ENCODE measurements at places on chromosomes 1 and 21.

DNA sequence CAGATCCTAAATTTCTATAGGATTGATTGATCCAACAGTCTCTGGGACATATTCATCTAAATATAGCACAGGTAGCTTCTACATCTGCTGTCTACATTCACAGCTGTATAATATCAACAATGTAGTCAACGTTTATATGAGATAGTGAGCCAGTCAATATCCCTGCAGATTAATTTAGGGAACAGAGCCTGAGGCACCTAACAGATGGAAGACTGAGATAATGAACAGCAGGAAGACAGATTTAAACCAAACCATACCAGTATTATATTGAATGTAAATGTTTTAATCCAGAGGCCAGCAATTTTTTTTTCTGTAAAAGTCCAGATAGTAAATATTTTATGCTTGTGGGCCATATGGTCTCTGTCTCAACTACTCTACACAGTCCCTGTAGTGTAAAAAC, 2072.4 kb downstream of the MRPL39 start:
- no peak for DNase-seq

DNA sequence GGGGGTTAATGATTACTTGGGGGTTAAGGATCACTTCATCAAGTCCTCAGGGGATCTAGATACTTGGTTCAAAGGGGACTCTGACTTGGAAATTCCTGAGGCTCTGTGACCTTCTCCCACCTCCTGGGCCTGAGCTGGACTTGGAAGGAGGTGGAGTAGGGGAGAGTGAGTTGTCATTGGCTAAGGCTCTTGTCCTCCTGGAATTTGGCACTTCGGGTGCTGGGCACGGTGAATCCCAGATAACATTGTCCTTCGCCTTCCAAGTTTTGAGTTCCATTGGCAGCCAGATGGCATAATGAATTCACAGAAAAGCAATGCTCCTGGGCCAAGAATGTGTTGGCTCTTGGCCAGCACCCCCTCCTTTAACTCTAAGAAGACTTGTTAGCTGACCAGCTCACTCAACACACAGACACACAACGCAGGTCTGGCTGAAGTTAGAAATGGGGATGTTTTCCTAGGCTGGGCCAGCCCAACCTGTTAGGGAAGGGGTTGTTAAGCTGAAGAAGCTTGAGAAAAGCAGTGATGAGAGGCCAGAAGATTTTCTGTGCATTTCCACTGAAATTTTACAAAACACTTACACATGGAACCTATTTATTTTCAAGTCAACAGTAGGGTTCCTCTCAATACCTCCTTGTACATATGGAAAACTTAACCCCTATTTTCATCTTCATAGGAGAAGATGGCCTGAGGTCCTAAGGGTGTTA, 29.7 kb downstream of the SLC26A9 start:
- no peak for DNase-seq

DNA sequence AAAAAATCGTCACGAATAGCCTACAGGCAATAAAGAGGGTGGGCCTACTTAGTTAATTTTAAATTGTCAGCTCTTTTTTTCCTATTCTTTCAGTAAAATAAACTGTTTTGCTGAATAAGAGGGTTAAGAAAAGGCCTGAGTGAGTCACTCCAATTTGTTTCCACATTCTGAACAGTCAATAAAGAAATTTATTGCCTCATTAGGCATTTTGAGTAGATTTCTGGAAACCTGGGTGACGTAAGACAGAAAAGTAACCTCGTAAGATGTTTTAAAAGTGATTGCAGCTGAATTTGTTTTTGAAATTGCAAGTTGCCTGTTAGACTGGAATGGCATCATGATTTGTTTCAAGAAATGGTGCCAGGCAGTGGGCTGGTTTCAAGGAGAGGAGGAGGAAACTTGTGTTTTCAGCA, 439.3 kb downstream of the USP25 start:
- DNase-seq = no peak

DNA sequence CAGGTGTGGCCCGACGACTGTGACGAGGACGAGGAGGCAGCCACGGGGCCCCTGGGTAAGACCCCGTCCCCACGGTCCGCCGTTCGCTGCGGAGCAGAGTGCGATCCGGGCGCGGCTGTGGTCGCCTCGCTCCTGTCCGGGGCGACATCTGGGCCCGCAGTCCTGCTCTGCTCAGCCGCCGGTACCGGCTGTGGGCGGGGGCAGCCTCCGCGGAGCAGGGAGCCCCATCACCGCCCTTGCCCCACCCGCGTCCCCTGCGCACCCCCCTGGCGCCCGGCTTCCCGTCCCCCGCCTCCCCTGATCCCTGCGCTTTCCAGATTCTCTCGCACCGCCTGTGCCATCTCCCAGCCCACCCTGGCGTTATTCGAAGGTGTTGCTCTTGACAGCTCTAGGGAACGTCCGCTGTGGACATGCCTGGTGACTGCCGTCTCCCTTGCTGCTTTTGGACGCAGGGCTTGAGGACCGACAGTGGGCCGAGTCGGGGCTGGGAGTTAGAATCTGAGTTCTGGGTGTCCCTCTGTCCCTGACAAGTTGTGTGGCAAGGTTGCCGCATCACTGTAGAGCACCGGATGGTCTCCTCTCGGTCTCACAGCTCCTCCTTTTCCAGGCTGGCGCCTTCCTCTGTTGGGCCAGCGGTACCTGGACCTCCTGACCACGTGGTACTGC, 596 bp downstream of the TOR3A start:
- DNase-seq = no peak

DNA sequence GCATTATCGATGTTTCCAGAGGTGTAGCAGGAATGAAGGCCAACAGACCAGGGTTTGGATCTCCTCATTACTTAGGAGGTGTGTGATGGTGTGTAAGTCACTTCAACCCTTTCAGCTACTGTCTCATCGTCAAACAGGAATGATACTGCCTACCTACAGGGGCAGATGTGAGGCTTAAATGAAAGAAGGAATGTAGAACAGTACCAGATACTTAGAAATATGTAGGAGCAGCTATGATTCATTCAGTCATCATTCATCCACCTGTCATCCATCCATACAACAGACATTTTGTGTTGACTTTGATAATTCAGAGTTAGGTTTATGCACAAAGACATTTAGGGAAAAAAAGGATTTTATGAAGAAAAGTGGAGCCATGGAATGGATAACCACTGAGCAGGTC, 486.9 kb upstream of the DAB1 start:
- DNase-seq = no peak

GRCh38 chr1:160795951-160796383, at the start of gene LY9:
TSS of gene LY9 (plus strand) at chr1:160796174. CDS start at chr1:160796188, 14 bp downstream.
- DNase-seq = peak; percentile 64

GRCh38 chr1:20634594-20635084, 1.4 kb downstream of the PINK1 start:
- DNase-seq = no peak

- no peak for DNase-seq
These were observed 41.1 kb downstream of the PRKAA2 start for GRCh38 chr1:56686169-56686568.

- no peak for DNase-seq
These were observed 21.3 kb downstream of the PDE4B start for GRCh38 chr1:65813956-65814355.

GRCh38 chr1:24319312-24319863, at the start of gene GRHL3:
TSS of gene GRHL3 (plus strand) at chr1:24319357. CDS start at chr1:24319552, 195 bp downstream.
- DNase-seq = no peak

DNA sequence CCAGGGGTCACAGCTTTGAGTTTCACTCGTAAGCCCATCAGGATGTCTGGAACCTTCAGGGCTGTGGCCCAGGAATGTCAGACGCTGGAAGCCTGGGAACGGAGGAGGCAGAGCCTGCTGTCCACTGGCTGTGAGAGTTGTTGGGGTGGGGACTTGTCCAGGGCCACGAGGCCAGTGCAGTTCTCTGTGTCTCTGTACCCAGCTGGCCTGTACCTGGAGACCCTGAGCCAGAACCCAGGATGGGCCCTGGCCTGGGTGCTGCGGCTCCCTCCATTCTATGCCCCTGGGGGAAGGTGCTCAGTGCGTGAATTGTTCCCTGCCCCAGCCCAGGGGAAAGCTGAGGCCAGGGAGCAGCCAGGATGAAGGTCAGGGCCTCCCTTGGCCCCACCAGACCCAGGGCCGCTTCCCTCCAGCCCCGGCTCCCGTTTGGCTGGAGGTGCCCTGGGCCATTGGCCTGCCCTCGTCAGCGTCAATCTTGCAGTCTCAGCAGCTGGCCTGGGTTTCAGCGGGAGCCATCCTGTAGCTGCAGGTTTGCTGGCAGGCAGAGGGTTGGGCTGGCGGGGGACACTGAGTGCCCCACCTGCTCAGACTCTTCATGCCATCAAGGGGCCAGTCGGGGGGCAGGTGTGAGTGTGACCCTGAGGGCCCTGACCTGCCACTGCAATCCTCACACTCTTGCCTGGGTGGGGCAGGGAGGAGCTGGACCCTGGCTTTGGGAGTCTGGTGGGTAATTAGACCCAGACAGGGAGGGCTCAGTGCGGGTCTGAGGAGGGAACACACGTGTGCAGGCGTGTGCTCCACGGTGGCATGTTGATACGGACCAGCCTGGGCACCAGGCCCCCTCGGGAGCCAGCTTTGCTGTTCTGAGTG, 724 bp upstream of the CALML6 start:
- DNase-seq = no peak

DNA sequence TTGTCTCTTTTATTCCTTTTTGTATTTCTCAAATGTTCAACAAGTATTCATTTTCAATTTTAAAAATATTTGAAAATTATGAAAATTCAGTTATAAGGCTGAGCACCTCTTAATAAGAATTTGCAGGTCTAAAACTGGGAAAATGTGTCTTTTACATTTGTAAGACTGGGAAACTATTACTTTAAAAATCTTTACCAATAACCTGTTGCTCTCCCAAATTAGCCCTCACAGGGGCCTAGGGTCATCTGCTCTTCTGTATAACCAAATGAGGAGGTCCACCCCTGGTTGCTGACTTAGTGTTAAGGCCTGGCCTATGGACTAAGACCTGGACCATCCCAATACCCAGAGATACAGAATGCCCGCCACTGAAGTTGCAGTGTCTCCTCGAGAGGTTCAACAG, 280.5 kb downstream of the PLPP3 start:
- no peak for DNase-seq

DNA sequence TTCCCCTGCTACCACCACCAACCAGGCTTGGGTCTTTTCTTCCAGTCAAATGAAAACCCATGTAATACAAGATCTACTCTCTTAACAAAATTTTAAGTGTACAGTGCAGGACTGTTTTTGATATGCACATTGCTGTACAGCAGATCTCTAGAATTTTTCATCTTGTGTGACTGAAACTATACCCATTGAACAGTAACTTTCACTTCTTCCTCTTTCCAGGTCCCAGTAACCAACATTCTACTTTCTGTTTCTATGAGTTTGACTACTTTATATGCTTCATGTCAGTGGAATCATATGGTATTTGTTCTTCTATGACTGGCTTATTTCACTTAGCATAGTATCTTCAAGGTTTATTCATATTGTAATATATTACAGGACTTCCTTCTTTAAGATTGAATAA, 45.3 kb upstream of the PLPPR4 start:
- DNase-seq = no peak

- no peak for DNase-seq
These were observed 30.3 kb downstream of the INTS7 start for GRCh38 chr1:212004895-212005608.

DNA sequence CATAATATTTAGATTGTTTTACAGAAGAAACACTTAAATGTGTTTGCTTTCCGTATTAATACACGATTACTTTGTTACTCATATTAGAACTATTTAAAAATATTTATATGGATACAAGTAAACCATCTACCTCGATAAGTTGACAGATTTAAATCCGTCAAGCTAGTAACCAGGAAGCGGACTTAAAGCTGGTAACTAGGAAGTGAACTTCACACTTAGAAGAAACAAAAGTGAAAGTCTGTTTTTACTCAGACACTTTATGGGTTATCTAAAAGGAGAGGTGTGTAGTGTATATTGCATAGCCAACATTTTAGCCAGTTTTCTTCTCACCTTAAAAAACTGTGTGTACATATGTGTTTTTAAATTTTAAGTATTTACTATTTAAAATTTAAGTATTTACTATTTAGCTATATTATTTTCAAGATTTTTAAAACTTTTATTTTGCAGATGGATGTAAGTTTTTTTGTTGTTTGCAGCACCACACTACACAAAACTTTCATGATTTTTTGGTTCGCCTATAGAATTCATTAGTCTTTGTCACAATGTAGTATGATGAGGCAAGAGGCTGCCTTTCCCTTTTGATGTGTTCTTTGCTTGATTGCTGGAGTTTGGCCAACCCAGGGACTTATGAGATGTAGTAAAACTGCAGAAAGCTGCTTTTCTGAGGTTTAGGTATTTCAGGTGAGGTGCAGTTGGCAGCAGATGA, 2.7 kb downstream of the USP25 start:
- DNase-seq = no peak

DNA sequence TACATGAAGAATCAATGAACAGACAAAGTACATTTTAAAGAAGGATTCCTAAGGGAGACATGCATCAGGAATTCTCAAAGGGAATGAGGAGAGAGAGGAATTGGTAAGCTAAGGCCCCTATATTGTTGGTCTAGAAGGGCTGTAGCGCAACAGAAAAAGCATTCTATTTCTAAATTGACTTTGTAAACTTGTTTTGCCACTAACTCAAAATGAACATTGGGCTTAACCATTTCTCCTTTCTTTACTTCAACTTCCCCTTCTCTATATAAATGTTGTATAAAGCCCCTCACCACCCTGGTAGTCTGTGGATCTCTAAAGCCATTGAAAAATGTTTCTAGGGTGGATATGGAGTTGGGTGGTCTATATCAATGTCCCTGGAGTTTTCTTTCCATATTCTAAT, 20.4 kb upstream of the OR6N2 start:
- no peak for DNase-seq

Data from stimulated activated CD4-positive, alpha-beta T cell treated with anti-CD3 and anti-CD28 coated beads, TNF-alpha, amount 100 ng/mL, for 4 hours (primary cell).